Activated CD8-positive, alpha-beta memory T cell treated with anti-CD3 and anti-CD28 coated beads for 48 hours (primary cell): ENCODE measurements at places on chromosomes 16 and 17.
A peak's percentile ranks its signal among the peaks of the same experiment; 100 is the strongest.

DNA sequence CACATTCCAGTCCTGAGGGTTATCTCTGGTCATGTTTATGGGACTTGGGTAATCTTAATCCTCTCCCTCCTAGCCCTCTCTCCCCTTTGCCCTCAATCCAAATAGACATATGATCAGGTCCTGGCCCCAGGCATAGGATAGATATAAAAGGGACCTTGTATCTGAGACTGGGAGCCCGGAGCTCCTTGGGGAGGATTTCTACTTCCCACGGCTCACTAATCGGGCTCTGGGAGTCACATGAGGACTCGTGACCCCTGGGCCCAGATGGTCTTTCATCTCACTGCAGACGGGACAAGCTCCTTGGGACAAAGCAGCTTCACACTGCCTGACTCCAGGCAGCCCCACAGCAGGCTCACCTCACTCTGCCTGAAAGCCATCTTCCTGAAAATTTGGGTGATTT, 57.8 kb upstream of the LYRM9 start:
- DNase-seq = no peak

DNA sequence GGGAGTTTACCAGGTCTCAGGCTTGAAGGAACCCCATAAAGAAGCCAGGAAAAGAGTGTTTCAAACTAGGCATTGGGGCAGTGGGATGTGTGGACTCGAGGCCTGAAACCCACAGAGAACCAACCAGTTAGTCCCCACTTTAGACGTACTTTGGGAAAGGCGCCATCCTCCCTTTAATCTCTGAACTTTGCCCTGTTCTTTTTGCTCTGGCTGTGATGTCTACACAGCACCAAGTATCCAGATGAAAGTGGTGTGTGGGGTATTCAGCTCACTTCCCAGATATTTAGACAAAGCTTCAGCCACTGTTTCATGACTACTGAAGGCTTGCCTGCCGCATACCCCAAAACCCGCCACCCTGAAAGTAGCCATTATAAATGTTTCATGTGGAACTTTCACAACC, 116.9 kb upstream of the IRX5 start:
- DNase-seq = no peak

GRCh38 chr17:9220398-9221146, 199.3 kb downstream of the NTN1 start:
- no peak for DNase-seq

DNA sequence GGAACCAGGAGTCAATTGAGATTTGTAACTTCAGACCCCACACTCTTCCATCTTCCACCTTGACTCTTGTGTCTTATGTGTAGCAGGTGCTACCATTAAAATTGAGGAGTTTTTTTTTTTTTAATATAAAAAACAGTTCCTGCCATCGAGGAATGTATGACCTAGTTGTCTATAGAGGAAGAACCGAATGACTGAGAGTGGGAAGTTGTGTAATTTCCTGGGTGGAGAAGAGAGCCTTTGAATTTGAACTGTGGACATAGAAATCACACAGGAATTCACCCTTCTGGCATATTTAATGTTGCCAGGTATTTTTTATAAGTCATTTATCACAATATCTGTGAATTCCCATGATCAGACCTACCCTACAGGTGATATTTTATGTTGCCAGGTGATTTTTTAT, 22.0 kb downstream of the SP2 start:
- no peak for DNase-seq

DNA sequence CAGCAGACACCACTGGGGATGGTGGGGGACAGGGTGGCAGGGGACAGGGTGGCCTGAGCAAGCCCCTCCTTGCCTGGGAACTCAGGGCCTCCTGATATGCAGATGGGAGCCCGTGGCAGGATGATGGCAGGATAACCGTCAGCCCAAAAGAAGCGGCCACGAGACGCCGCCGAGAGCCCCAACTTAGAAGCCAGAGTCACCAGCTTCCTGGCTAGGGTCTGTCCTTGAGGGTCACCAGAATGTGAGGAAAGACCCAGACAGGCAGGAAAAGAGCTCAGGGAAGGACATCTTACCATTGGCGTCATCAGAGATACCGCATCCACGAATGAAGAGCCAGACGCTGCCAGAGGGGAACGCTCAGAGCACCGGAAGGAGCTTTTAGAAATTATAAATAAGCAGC, 19.4 kb downstream of the RAB40C start:
- DNase-seq = no peak

DNA sequence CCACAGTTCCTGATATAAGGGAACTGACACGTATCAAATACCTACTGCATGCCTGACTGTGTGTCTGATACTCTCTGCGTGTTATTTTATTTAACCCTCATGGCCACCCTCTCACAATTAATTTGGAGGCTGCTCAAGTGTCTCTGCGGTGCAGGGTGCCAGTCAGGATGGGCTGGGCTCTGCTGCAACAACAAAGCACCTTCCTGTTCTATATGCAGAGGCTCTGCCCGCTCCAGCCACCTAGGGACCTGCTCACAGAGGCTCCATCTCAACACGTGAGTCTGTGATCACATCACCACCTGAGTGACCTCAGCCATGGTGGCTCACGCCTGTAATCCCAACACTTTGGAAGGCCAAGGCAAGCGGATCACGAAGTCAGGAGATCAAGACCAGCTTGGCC, 87.1 kb downstream of the SLC39A11 start:
- DNase-seq = no peak

DNA sequence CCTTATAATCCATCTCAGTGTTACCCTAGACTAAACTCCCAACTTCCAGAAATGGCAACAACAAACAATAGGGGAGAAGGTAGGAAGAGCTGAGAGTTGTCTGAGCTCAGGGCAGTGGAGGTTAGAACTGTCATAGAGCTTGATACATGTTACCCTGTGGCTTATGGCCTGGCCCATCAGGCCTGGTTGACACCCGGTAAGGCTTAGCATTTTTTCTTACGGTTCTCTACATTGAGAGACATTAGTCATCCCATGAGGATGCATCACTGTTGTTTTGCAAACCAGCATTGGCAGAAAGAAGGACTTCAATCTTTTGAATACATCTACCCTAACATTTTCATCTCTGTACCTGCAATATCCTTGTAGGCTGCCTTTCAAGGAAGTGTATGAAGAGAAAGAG, 226.6 kb downstream of the PHKB start:
- DNase-seq = no peak

- DNase-seq = no peak
These were observed 47.4 kb upstream of the KSR1 start for GRCh38 chr17:27408891-27409290.

GRCh38 chr16:68636818-68637217, 8.3 kb upstream of the CDH3 start:
- no peak for DNase-seq

GRCh38 chr16:66422366-66422765, 4.7 kb upstream of the BEAN1 start:
- DNase-seq = no peak

GRCh38 chr16:67286441-67287235, 7.3 kb downstream of the PLEKHG4 start:
- DNase-seq = no peak

DNA sequence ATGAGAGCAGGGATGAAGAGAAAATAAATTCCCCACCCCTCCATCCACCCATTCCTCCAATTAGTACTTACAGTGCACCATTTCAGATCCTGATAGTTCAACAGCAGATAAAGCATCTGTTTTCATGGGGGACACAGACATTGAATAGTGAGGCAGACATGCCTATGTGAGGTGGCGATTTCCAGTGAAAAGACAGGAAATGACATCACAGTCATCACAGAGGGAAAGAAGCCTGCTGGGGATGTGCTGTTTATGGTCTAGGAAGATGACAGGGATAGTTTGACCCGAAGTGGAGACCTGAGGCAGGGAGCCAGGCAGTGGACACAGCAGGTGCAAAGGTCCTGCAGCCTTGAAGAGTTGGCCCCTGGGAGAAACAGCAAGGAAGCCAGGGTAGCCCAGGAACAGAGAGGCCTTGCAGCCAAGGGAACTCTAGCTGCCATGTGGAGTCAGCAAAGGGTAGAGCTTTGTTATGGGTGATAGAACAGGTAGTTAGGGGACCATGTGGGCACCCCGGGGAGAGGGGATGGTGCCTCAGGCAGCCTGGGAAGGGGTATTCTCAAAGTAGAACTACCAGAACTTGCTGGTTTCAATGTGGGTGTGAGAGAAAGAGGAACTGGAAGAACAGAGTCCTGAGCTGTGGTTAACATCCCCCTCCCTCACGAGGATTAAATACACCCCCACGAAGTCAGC, 256.6 kb downstream of the CPPED1 start:
- DNase-seq = no peak

DNA sequence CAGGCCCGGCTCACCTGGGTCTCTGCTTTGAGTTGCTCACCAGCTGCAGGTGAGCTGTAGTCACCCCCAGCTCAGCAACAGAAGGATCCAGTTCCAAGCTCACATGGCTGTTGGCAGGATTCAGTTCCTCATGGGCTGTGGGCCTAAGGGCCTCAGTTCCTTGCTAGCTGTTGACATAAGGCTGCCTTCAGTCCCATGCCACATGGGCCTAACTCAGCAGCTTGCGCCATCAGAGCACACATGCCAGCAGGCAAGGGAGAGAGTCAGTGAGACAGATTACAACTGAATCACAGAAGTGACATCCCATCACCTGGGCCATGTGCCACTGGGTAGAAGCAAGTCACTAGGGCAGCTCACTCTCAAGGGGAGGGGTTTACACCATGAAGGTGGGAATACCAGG, 24.7 kb downstream of the PSMD7 start:
- no peak for DNase-seq

GRCh38 chr16:88387941-88388627, 5.3 kb downstream of the ZNF469 start:
- no peak for DNase-seq

- DNase-seq = no peak
These were observed 558 bp upstream of the CHMP6 start for GRCh38 chr17:80990921-80991644.

DNA sequence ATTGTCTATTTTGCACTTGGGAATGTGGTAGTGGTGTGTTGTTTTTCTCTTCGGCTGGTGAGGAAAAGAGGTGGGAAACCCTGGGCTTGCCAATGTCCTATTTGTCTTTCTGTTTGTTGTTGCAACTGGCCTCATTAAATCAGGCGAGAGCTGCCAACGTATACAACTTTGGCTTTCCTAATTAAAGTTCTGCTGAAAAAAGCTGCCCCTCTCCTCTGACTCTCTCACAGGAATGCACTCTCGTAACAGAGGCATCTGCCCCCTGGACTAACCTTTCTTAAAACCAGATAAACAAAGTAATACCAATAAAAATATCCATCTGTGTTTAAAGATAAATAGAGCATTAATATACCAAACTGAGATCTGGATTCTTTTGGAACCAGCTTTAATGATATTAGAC, 7.8 kb downstream of the CDRT15 start:
- no peak for DNase-seq

DNA sequence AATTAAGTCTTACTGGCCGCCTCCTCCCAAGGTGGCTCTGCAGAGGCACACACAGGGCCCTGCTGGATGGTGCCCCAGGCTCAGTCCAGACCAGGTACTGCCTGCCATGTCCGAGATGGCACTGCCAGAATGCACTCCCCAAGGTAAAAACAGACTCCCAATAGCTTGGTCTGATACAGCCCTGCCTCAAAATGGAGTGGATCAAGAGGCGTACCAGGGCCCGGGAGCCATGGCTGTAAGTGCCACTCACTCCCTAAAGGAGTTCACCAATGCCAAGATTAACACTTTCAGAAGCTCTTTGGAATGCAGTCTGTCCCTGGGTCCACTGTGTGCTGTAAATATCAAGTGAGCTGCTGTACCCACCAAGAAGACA, 576 bp upstream of the MYO18A start:
- DNase-seq = no peak

GRCh38 chr17:32143527-32143870, 1.2 kb downstream of the RHOT1 start:
- no peak for DNase-seq

DNA sequence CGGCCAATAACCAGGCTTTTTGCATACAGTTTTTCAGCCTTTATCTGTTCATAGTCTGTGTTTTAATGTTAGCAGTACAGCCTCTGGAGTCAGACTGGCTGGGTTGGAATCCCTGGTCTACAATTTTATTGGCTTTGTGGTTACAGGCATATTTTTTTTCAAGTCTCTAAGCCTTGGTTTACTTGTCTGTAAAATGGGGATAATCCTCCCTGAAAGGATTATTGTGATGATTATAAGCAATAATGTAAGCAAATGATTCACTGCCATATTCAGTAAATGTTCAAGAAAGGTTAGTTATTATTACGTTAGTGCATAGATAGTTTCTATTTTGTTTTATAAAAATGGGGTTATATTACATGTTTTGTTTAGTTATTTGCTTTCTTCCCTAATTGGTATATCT, 15.7 kb downstream of the COX10 start:
- no peak for DNase-seq

DNA sequence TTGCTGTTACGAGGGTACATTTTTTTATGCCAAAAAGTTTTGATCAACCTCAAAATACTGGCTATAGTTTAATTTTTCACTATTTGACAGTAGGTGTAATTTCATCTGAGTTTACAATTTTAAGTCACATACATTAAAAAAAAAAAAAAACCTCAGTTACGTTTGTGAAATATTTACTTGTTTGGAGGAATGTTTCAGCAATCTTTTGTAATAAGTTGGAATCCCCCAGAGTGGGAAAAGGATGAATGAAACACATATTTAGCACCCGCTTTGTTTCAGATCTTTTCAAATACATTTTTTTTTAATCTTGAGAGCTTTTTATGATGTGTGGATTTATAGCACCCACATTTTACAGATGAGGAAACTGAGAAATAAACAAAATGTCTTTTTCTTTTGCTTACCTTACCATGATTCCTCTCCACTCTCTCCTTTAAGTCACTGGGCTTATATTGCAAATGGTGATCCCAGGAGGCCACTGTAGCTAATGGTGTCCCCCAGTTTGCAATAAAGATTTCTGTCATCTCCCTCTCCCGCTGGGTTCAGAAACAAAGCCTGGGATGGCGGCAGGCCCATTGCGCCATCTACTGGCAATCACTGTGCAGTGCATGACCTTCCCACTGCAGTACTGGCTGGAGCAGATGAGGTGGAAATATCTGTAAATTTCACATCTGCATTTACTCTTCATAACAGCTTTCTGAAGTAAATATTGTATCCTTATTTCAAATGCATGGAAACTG, 27.7 kb downstream of the TBC1D3B start:
- DNase-seq = peak; percentile 49

- DNase-seq = no peak
These were observed 234.8 kb downstream of the MAF start for GRCh38 chr16:79365702-79366101.
